ENCODE measurements at places on chromosomes 1 and 21.

DNA sequence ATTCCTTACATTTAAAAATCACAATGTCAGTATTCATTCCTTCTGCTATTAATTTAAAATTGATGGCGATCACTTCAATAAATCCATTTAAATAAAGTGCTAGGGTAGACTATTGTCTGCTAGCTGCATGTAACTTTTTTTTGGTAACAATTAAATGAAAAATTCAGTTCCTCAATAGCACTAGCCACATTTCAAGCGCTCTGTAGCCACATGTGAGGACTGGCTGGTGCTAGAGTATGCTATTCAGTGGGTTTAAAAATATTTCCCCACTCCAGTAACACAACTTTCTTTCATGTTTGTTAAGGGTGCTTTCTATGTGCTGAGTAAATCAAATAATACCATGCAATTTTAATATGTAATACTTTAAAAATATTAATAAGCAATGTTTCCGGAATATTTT lies 108.2 kb downstream of the LTN1 start:
- no peak for DNase-seq

- no peak for DNase-seq
Observed at GRCh38 chr1:234907208-234907939, 221.3 kb downstream of the TOMM20 start.

GRCh38 chr1:85178396-85178795 lies 22.4 kb downstream of the SYDE2 start:
- no peak for DNase-seq

- no peak for DNase-seq
Observed at GRCh38 chr1:205772607-205773032, 2.7 kb downstream of the RAB29 start.

- no peak for DNase-seq
Observed at GRCh38 chr1:95956215-95956614, 722.2 kb downstream of the RWDD3 start.

DNA sequence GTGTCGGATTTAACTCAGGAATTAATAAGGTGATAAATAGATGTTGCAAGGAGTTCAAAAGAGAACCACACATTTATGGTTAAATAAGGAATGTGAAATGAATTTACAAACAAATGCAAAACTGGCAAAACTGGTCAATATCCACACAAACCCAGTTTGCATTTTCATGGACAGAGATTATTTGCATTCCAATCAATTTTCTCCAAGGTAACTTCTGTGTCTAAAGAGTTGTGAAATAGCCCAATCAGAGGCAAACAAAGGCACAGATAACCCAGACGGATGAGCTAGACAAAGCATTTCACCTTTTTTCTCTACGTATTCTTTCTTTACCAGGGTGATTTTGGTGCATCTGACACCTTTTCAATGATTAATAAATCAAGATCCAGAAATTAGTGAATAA lies 63.9 kb downstream of the MAP3K7CL start:
- no peak for DNase-seq

DNA sequence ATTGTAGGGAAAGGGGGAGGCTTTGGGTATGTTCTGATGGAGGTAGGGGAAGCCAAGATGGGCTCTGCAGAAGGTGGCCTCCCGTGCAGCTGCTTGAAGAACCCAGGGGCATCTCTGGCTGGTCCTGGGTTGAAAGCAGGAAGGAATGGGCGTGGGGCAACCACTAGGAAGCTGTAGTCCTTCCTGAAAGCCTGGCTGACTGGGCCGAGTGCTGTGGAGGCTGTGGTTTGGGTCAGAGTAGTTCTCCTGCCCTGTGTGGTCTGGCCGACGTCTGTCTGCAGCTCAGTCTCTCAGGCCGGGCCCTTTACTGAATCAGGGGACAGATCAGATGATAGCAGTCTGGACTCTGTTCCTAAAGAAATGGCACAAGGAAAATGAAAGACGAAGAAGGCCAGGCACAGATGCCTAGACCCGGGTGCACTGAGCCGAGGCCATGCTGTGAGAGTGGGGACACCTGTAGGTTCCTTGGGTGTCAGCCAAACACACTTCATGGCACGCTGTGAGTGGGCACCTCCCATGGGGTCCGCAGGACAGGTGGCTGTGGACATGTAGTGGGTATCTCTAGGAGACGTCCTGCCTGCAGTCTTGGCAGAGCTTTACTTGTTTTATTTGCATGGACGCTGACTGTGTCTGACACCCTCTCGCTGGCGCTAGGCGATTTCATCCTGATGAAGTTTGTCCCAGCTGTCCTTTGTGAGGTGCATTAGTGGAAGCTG lies 87.0 kb downstream of the POFUT2 start:
- no peak for DNase-seq

- DNase-seq = no peak
Observed at GRCh38 chr1:235781807-235782206, 84.9 kb downstream of the LYST start.

DNA sequence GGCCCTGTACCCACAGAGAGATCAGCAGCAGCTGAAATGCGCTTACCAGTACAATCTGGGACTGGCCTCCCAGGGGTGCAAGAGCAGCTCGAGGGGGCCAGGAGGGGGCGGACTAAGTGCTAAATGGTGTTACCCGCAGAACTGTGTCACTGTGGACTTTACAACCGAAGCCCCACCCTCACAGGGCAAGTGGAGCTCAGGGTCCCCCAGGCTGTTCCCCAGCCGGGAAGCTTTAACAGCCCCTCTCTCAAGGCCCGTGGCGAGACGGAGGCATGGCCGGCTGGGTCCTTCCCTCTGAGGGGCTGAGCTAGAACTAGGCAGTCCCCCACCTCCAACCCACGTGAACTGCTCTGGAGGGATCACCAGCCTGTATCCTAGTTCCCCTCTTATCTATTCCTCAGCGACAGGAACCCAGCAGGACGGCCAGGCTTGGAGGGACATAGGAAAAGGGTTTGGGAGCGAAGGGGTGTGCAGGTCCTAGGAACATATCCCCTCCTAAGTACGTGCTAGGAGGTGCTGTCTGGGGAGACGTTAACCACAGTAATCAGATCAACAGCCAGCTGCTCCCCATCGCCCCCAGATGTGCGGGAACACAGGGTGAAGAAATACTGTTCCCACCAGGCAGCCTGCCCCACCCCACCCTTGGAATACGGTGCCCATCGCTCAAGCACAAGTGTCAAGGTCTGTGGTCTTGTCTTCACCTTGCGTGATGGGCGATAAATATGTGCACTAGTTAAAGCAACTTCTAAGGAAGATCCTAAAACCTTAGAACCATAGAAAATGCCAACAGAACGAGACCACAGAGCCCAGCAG lies 24.4 kb downstream of the ZBTB17 start:
- no peak for DNase-seq

DNA sequence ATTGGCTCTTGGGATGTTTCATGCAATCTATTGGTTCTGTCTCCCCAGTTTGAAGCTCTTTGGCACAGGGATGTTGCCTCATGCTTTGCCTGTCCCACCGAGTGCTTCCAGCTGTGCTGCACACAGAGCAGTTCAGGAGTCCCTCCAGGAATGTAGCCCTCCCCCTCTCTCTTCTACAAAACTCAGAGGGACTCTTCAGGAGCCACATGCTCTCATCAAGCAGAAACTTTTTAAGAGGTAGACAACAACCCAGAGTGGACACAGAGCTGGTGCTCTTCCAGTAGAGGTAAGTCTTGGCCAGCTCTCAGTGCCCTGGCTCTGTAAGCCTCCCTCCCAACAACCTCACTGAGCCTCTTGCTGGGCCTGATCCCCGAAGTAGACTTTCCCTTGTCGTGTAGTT lies 11.6 kb upstream of the ZNF697 start:
- no peak for DNase-seq

- DNase-seq = no peak
Observed at GRCh38 chr1:93567255-93567918, 114.2 kb downstream of the BCAR3 start.

DNA sequence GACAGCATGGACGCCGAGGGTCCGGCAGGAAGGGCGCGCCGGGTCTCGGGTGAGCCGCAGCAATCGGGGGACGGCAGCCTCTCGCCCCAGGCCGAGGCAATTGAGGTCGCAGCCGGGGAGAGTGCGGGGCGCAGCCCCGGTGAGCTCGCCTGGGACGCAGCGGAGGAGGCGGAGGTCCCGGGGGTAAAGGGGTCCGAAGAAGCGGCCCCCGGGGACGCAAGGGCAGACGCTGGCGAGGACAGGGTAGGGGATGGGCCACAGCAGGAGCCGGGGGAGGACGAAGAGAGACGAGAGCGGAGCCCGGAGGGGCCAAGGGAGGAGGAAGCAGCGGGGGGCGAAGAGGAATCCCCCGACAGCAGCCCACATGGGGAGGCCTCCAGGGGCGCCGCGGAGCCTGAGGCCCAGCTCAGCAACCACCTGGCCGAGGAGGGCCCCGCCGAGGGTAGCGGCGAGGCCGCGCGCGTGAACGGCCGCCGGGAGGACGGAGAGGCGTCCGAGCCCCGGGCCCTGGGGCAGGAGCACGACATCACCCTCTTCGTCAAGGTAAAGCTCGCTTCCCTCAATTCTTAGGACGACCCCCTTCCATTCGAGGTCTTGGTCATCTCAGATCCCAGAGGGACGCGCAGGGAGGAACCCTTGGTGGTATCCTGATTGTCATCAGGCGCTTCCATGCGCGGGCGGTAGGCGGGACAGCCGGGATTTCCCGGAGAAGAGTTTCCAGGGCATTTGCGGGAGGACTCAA lies 1.6 kb downstream of the CLIC6 start:
- DNase-seq = no peak

DNA sequence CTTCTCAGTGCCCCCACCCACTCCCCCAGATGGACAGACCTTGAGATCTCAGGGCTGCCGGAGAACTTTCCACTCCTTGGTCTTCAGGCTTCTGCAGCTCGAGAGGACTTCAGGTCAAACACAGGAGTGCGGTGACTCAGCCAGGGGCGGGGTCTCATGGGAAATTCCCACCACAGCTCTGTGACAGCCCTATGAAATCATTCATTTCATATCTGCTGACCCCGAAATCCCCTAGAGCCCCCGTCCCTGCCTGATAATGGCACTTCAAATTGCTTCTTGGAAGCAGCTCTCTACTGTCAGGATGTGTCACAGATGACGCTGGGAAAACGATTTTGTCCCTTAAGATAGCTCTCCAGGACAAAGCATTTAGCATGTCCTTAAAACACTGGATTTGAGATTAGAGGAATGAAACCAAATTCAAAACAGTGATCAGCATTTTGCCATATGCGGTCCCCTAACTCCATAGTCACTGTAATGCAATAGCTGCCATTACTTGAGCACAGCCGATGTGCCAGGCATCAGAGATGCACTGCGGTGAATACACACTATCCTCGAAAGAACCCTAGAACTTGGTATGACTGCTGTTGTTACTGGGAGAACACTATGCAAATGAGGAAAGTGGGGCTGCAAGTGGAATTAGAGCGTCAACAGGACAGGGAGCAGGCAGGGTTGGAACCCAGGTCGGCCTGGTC lies at the start of gene TNFRSF9:
Gene TNFRSF9 (minus strand): TSS at position 95 of the 692 bp plus-strand sequence. CDS start 845 bp downstream, outside the sequence.
- DNase-seq = no peak

DNA sequence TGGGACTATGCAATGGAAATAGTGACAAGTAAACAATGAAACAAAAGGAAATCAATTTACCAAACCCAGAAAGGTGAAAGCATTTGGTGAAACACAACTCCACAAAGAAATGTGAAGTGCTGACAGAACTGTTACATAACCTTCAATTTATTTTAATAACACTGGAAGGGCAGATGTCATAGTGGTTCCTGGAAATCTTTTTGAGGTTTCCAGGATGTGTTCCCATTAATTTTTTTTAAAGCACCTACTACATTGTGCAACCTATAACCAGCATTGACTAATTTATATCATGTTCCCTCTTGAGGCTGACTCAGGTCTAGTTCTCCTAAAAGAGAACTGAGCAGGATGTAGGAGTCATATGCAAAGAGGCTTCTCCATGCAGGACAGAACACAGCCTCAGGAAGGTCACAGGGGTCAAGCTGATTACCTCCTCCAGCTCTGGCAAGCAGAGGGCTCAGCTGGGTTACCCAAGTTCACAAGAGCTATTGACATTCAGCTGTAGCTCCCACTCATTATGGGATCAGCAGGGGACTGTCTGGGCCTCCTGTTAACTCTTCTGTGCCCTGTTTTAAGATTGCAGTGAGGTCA lies 157.1 kb upstream of the NRIP1 start:
- no peak for DNase-seq

DNA sequence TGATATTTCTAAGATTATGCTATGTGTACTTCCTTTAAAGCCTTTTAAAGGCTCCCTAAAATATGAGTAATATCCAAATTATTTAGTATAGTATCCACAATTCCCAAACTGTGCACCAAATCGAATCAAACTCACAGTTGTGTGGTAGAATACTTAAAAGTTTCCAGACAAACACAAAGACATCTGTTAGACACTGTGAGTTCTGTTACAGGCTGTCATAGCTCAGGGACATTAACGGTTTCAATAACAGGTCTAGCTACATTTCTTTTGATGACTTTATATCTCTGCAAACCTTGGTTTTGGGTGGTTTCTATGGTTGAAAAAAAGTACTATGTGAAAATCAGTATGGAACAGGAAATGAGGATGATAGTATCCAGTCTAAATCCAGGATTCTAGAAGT lies 36.9 kb upstream of the NEK7 start:
- DNase-seq = no peak

DNA sequence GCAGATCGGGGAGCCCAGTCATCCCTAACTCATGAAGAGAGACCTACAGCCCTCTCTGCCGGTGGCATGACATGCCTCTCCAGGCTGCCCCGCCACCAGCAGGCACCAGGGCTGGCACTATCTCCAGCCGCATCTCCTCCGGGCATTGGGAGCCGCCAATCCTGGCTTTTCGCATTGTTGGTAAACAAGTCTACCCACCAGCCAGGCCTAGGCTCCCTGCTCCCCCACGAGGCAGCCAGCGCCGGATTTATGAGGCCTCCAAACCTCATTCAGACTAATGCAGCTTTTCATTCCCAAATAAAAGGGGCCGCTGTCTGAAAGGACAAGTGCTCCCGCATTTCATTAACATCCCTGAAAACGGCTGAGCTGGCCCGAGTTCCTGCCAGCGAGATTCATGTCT lies 3.4 kb upstream of the GRIK3 start:
- DNase-seq = no peak

- peak; percentile 25 for DNase-seq
Observed at GRCh38 chr1:84505493-84506001, 639 bp upstream of the SPATA1 start.

GRCh38 chr1:208201229-208201628 lies 43.0 kb downstream of the PLXNA2 start:
- no peak for DNase-seq

DNA sequence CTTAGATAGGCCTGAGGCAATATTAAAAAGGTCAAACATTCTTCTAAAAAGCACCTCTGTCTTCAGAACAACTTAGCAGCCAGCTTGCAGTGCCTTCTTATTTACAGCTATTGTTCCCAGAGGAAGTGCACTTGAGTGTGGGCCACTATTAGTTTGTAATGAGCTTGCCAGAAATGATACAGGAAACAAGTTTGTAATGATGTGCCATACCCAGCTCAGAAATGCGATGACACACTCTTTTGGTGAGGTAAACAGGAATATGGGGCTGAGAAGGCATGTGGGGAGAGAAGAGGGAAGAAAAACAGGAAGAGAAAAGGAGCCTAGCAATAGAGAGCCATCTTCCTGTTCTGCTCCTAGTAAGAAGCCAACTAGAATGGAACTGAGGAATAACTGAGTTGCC lies 295.4 kb downstream of the AGBL4 start:
- no peak for DNase-seq

GRCh38 chr1:17973694-17974093 lies 133.9 kb upstream of the IGSF21 start:
- no peak for DNase-seq

All from brain pericyte (primary cell).